ENCODE measurements at places on chromosomes 13 and 19.

- DNase-seq, result no peak
These were observed 12.1 kb upstream of the KLK14 start for GRCh38 chr19:51094696-51095279.

- DNase-seq, result no peak
These were observed 363.9 kb downstream of the MYO16 start for GRCh38 chr13:108993346-108993745.

GRCh38 chr19:30916238-30916637 lies 433.0 kb downstream of the TSHZ3 start:
- no peak for DNase-seq

DNA sequence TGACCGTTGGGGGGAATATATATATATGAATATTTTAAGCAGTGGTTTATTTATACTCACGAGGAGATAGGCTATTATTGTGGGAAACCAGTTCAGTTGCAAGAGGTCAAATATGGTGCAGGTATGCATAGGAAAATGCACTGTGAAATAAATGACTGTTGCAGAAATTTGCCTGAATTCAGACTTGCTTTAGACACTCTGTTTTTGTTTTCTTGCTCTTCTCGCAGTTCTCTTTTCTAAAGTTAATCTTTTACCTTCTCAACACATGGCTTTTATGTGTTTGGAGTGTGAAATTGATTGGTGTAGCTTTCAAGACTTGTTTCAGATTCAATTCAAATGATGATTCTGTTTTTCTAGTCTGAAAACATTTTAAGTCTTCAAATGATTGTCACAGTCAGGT lies 109.7 kb downstream of the LRCH1 start:
- DNase-seq, result no peak
